ENCODE measurements at places on chromosomes 6 and 20. TPM values are rescaled to one million over a fixed set of nuclear protein-coding genes. Genes with fewer than 3 reads are reported as not detected.

- DNase-seq, result no peak
Measured at GRCh38 chr20:1938464-1939269, 43.5 kb downstream of the SIRPA start.

GRCh38 chr20:32045999-32046398 is 6.0 kb upstream of the HCK start:
- DNase-seq, result no peak

GRCh38 chr6:13500264-13500663 is 12.9 kb upstream of the GFOD1 start:
- no peak for DNase-seq

The COL20A1 gene
- 7.1 TPM for total RNA-seq

The IGF2R gene
- total RNA-seq, result 91.3 TPM

The ALDH5A1 gene
- total RNA-seq, result 11.1 TPM

The OR2H1 gene
- 1.1 TPM for total RNA-seq
